Muscle of back (tissue), 13 donors: ENCODE measurements at places on chromosomes 7 and 10.

DNA sequence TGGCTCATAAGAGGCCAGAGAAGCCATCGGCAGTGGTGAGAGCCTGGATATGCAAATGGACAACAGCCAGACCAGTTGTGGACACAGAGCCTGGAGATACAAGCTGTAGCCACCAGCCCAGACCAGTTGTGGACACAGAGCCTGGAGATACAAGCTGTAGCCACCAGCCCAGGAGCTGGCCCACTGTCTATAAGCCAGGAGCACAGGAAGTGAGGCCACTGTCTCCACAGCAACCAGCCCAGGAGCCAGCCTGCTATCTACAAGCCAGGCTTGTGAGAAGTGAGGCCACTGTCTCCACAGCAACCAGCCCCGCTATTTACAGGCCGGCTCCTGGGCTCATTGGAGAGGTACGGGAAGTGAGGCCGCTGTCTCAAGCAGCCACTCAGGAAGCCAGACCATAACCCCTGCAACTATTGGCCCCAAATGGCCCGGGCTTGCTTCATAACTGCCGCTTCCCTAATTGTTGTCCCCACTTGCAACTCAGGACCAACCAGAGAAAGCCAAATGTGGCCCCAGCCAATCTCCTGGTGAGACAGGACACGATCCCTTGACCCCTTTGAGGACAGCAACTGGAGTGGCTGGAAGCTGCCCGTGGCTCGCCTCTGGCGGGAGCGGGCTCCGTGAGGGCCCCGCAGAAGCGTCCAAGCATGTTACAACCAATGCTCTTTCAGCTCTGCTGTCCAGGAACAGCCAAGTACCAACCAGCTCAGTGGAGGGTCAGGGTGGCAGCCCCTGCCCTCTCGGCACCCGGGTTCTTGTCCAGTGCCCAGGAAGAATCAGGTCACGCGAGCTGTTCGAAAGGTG is 44.1 kb upstream of the CNPY1 start:
- no peak for DNase-seq

DNA sequence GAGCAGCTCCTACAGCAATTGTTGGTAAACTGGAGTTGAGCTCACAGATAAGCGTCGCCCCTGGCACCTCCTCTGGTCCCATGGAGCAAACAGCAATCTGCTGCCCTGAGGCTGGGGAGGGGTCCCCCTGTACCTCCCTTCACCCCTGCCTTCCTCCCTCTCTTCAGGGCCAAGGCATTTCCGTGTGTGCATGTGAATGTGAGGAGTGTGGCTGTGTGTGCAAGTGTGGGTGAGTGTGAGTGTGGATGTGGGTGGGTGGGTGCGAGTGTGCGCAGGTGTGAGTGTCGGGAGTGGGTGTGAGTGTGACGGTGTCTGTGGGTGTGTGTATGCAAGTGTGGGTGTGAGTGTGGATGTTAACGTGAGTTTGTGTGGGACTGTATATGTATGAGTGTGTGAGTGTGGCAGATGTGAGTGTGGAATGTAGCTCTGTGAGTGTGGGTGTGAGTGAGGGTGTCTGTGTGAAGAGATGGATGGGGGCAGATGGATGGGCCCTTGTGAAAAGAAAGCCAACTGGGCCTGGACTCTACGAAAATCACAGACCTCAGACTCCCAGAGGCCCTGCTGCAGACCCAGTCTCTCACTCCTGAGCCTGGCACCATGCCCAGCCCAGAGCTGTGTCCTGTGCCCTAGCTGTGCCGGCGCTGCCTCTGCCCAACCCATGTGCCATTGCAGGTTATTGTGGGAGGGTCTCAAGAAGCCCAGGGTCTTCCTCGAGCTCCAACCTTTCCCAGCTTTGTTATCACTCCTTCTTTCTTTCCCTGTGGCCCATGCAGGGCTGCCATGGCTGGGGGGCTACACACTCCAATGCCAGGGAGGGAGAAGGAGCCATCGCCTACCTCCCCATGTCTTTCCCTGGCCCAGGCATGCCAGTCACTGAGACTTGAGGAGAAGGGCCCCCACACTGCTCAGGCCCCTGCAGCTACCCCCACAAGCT is 73.9 kb downstream of the GRID1 start:
- no peak for DNase-seq

DNA sequence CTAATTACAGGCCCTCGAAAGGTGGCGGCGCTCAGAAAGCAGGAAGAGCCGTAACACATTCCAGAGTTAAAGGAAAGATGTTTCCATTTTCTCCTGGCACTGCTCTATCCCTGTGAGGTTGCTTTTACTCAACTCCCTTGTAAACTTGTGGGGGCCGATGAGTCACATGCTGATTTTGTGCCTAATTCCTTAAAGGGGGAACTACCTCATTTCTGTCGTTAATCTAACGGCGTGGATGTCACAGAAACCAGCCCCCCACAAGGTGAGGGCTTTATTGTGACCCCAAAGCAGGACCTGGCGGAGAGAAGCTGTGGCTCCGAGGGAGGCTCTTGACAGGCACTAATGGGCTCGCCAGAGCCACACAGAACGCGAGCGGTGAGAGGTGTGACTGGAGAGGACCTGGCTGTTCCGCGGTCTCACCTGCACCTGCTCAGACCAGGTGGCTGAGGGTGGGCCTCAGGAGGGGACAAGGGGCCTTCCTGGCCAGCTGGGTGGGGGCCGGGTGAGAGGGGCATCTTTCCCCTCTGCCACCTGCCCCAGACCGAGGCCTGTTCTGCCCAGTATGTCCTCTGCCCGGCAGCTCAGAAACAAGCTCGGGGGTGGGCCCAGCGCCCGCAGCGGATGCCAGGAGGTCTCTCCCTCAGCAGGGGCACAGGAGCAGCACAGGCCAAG is 50.9 kb downstream of the CALML3 start:
- peak; percentile 77 for DNase-seq

- DNase-seq: no peak
Measured at GRCh38 chr10:15118615-15119014, 21.5 kb downstream of the RPP38 start.

GRCh38 chr7:125654076-125654475 is 724.5 kb upstream of the POT1 start:
- no peak for DNase-seq

DNA sequence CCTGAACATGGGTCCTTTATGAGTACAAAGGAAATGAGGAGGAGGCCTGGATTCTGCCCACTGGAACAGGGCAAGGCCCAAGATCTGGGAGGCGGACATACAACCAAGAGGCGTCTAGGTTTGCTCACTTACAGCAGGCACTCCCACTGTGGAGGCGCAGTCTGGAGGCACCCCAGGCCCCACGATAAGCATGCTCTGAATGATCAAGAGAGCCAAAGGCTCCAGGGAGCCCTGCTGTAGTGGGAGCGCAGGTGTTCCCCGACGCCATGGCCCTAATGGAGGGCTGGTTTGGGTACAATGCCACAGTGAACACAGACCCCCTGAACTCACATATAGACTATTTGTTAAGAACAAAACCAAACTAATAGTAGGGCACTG is 88.1 kb downstream of the FAM53B start:
- no peak for DNase-seq

DNA sequence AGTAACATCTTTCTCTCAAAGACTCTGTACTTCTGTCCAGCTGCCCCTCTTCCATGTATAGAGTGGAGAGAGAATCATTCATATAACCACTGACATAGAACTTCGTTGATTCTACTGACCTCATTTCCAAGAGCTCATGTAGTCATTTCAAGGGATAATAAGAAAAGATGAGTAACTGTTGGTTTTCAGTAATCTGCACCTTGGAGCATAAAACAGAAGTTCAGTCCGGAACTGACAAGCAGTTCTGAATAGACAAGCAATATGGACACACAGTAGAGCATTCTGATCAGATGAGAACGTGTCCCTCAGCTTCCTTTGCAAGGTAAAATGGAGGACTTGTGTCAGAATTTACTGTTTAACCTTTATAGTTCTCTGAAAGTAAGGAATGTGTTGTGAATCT is 847.1 kb downstream of the REEP3 start:
- no peak for DNase-seq

- no peak for DNase-seq
Measured at GRCh38 chr10:84825330-84825729, 496.9 kb downstream of the CCSER2 start.

- no peak for DNase-seq
Measured at GRCh38 chr7:101905203-101905865, 87.9 kb downstream of the CUX1 start.

GRCh38 chr10:100562008-100562672 is 26.4 kb downstream of the HIF1AN start:
- peak; percentile 49 for DNase-seq

DNA sequence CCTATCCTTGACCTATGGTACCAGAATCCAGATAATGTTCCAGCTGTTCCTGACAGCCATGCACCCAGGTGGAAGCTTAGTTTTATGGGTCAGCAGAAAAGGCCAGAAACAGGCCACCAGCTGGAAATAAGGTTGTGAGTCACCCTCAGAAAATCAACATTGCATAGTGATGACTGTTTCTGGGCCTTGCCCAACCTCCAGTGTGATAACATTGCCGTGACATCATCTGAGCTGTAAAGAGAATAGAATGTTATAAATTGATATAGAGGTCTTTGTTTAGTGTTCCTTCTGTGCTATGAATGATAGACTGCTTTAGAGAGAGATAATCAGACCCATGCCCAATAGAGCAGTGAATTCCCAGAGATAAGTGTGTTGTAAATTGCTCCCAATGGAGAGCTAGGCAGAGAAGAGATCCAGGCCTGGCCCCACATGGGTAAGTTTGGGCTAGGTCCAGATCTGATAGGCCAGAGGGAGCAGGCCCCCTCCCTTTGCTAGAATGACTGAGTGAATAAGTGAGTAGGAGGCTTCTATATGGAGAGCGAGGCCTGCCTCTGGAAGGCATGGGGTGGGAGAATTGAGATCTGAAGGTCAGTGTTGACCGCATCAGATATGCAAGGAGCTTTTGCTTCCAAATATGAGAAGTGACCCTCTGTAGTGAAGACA is 14.2 kb upstream of the HPS1 start:
- DNase-seq: no peak

- DNase-seq: peak; percentile 45
Measured at GRCh38 chr10:95268438-95268837, 22.4 kb downstream of the PDLIM1 start.

- DNase-seq: no peak
Measured at GRCh38 chr10:105585171-105585570, 944.1 kb downstream of the SORCS3 start.

- peak; percentile 97 for DNase-seq
Measured at GRCh38 chr7:139230774-139231512, at the start of gene UBN2. TSS of gene UBN2 (plus strand) at chr7:139231237. CDS start at chr7:139231485, 248 bp downstream.

- DNase-seq: peak; percentile 14
Measured at GRCh38 chr10:91711885-91712680, 79.2 kb upstream of the PPP1R3C start.

- DNase-seq: no peak
Measured at GRCh38 chr10:35834877-35835494, 192.9 kb upstream of the FZD8 start.

DNA sequence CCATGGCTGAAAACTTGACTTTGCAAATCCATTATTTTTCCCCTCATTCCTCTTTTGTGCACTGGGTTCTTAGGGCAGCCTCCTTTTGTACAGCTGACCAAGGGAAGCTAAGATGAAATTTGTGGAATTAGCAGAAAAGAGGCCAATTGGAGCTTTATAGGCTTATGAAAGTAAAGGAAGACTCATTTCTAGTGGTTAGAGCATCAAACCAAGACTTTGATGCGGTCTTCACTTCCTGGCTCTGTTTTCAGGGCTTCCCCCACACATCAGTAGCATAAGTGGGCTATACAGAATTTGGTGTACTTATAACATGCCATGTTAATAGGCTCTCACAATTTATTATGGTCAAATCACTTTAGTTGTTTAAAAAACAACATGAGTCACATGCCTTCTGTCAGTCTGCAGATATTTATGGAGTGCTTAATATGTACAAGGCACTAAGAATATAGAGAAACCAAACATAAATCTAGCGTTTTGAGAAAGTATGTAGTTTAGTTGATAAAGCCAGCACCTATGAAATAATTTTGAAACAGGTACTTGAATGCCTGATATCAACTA is 5.7 kb downstream of the AUTS2 start:
- DNase-seq: no peak

DNA sequence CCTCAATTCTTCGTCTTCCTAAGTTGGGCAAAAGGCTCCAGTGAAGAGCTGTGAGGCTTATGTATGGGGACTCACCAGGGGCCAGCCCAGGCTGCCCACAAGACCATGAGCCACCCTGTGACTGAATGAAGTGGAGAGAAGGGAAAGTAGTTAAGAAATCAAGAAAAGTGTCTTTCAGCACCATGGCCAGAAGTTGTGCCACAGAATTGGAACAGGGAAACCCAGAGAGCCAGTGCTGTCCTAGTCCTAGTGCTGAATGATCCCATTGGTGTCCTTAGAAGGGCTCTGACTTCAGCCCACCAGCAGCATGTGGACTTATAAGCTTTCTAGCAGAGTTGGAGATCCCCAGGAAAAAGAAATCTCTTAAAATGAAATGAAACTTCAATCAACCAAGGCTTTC is 37.0 kb upstream of the CCSER2 start:
- DNase-seq: peak; percentile 30

GRCh38 chr10:31186225-31187000 is 132.6 kb upstream of the ZEB1 start:
- DNase-seq: no peak

- DNase-seq: no peak
Measured at GRCh38 chr7:132286836-132287235, 289.4 kb downstream of the PLXNA4 start.

- no peak for DNase-seq
Measured at GRCh38 chr10:69446229-69446628, 5.0 kb upstream of the TSPAN15 start.

DNA sequence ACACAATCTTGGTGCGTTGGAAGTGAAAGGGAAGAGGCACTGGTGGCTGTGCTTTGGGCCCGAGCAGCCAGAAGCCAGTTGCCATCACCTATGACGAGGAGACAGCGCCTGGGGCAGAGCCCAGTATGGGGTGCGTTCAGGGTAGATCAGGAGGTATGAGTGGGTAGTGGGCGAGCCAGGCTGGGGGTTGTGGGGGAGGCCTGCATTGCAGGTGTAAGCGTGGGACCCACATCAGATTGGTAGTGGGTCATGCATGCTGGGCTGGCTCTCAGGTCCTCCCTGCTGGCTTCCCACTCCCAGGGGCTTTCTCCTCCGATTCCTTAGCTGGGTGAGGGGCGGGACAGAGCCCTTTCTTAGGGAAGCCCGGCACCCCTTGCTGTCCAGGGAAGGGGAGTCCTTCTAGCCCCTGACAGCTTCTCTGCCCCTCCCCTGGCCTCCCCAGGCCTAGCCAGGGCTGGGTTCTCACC is 445 bp upstream of the PVRIG start:
- no peak for DNase-seq

DNA sequence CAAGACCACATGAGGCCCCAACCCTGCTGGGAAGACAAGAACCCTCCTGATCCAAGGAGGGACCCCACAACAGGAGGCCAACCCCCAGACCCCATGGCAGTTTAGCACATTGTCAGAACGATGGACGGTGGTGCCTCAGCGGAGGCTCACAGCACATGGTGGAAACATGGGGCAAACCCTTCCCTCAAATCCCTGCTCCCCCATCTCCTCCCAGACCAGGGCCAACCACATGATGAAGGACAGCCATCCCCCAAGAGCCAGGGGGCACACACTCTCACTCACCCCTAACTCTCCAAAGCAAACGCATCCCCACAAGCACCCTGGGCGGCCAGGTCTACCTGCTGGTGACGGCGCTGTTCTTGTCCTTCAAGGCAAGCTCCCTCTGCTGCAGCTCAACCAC is 83.9 kb downstream of the MAD1L1 start:
- DNase-seq: no peak

GRCh38 chr7:36929791-36930190 is 205.5 kb upstream of the AOAH start:
- no peak for DNase-seq

GRCh38 chr10:98463976-98464754 is 17.4 kb upstream of the HPS1 start:
- DNase-seq: no peak
